Renal cortex interstitium (tissue), 15 donors: ENCODE measurements at places on chromosomes 5 and 9. TPM values are rescaled to one million over a fixed set of nuclear protein-coding genes. Genes with fewer than 3 reads are reported as not detected.

DNA sequence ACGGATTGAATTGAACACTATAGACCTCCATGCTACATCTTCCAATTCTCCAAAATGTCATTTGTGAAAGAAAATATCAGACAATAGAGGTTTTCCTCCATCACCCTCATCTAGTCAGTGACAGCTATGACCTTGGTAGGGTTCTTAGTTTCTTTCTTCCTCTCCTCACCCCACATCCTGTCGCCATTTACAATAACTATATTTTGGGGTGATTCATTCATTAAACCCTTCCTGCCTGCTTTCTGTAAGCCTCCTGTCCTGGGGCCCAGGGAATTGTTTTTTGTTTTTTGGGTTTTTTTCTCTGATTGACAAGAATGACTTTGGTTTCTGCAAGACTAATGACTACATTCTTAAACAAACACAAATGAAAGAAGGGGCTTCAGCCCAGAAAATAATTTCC lies 82.6 kb downstream of the PRELID2 start:
- DNase-seq, result no peak

- DNase-seq, result no peak
Measured at GRCh38 chr5:136356747-136357469, 8.4 kb downstream of the TRPC7 start.

DNA sequence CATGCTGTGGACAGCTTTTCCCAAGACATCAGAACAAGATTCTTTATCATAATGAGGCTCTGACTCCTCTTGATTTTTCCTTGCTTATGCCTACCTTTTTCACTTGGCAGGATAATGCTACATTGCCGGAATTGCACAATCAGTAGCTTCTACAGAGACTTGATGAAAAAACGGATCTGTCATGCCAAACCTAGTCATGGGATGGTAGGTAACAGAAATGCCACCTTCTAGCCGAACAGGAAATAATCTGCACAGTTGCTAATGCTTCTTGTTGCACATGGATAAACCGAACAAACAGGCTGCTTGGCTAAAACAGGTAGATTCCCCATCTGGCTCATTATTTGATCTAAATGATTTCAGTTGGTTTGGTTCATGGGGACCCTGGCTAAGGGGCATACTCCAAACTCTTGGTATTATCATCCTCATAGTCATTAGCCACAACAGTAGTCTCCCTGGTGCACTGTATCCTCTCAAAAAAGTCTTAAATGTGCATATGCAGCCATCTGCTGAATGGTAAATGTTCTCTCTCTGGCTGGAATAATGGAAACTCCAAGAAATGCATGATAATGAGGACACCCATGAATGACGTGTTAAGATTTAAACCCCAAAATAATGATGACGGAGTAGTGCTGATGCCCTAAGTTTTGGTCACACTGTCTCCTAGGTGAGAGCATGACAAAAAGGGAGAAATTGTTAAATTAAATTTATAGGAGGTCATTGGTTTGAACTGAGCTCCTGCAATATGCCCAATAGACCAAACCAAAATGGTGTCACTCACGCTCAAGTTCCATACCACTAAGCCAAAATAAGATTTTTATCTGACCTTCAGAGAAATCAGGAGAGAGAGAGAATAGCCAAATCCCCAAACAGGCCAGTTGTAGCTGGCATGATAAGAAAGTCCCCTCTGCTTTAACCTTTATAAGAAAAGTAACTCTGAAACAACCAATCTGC lies 47.0 kb downstream of the RAPGEF1 start:
- no peak for DNase-seq

GRCh38 chr9:32442433-32442832 lies 58.0 kb downstream of the ACO1 start:
- DNase-seq, result no peak

DNA sequence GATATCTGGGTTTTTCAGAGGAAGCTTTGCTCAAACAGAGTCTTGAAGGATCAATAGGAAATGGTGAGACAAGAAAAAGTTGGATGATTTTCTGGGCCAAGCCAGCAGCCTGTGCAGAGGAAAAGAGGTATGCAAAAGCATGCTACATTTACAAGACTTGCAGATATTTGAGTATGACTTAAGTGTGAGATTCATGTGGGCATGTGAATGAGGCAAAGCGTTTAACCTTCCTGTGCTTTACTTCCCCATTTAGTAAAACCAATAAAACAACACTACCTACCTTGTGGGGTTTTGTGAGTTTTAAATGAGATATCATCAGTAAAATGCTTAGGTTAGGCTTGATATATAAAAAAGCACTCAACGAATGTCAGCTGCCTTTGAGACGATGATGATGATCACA lies 58.1 kb downstream of the PIP5K1B start:
- DNase-seq, result no peak

GRCh38 chr5:146867996-146868708 lies 10.4 kb downstream of the PPP2R2B start:
- no peak for DNase-seq

DNA sequence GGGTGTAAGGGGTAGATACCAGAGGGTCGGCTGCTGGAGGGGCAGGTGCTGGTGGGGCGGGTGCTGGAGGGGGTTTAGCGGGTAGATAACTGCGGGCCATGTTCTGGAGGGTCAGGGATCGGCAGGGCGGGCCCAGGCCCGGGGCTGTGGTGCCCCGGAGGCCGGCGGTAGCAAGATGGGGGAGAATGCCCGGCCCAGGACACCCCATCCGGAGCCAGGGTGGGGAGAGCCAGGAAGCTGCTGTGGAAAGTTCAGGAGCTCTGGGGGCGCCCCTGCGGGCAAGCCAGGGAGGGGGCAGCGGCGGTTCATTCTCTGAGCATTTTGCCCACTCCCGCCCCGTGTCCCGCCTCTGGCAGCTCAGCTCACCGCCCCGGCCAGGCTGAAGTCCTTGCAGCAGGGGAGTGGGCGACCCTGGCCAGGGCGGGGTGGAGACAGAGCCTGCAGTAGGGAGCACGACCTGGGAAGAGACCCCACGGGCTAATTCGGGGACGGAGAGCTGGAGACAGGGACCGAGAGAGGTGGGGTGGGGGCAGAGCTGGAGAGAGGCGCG lies 538 bp downstream of the PRRT1B start:
- no peak for DNase-seq

- no peak for DNase-seq
Measured at GRCh38 chr5:1155191-1156032, 43.5 kb upstream of the SLC12A7 start.

RMRP gene
- polyA plus RNA-seq, result not detected

SPAAR gene
- 1.3 TPM for polyA plus RNA-seq

NR6A1 gene
- polyA plus RNA-seq, result 1.5 TPM
